CD4-positive, alpha-beta T cell (primary cell): ENCODE measurements at places on chromosomes 12 and 14.
A peak's percentile ranks its signal among the peaks of the same experiment; 100 is the strongest.

DNA sequence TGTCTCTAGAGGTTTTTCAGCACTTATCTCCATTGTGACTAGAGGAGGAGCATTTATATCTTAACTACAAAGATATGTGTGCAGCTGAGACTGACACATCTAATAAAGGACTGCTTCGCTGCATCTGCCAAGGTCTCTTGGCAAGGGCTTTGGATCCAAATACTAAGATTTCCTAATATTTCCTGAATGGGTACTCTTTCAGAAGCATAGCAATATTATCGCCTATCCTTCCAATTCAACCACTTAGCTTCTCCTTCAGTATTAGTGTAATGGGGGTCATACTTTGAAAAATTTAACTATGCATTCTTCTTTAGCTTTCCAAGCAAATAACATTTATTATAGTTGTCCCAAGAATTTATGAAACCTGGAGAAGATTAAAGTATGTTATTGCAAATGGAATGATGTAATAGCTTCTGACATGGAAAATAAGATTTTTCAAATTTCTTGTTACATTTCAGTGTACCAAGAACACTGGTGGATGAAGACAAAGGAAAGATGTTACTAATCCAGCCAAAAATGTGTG is 243.0 kb upstream of the PDE3A start:
- H3K4me1 ChIP-seq, result no peaks in the 10 kb centered on the region
- H3K27me3 ChIP-seq, result no peaks in the 10 kb centered on the region
- no peak overlapping the region for H3K4me3 ChIP-seq
- H3K27ac ChIP-seq, result no peak overlapping the region
- no peaks in the 10 kb centered on the region for H3K36me3 ChIP-seq

- H3K27me3 ChIP-seq, result no peaks in the 10 kb centered on the region
- no peak overlapping the region for H3K27ac ChIP-seq
- H3K36me3 ChIP-seq, result peaks cover 87% of the 10 kb centered on the region
Observed at GRCh38 chr12:53518381-53518780, 11.1 kb upstream of the NPFF start.

DNA sequence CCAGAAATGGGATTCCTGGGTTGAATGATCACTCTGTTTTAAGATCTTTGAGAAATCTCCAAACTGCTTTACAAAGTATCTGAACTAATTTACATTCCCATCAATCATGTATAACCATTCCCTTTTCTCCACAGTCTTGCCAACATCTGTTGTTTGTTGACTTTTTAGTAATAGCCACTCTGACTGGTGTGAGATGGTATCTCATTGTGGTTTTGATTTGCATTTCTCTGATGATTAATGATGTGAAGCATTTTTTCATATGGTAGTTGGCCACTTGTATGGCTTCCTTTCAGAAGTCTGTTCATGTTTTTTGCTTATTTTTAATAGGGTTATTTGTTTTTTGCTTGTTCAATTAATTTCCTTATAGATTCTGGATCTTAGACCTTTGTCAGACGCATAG is 211.8 kb upstream of the AVPR1A start:
- no peaks in the 10 kb centered on the region for H3K36me3 ChIP-seq
- H3K27me3 ChIP-seq, result no peaks in the 10 kb centered on the region
- H3K4me1 ChIP-seq, result no peaks in the 10 kb centered on the region
- no peak overlapping the region for H3K27ac ChIP-seq

- H3K4me3 ChIP-seq, result no peak overlapping the region
- no peaks in the 10 kb centered on the region for H3K27me3 ChIP-seq
- no peak for DNase-seq
- no peaks in the 10 kb centered on the region for H3K36me3 ChIP-seq
Observed at GRCh38 chr12:96456265-96456974, 33.0 kb upstream of the CFAP54 start.

- no peak overlapping the region for H3K27ac ChIP-seq
- no peaks in the 10 kb centered on the region for H3K27me3 ChIP-seq
- H3K4me3 ChIP-seq, result no peak overlapping the region
- DNase-seq, result peak; percentile 20
- no peaks in the 10 kb centered on the region for H3K36me3 ChIP-seq
Observed at GRCh38 chr12:18861287-18861858, 123.5 kb downstream of the CAPZA3 start.

DNA sequence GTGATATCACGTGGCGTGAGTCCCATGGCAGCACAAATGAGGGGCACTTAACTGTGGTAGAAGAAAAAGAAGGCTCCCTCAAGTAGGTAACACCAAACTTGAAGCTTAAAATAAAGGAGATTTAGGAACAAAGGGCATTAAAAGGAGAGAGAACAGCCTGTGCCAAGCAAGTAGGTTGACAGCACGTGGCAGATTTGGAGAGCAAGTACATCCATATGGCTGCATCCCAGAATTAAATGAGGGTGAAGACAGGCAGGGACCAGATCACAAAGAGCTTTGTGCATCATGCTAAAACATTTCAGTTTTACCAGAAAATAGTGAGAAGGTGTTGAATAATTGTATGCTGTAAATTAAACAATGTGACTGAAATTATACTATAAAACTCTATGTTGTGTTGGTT is 32.8 kb downstream of the KCNMB4 start:
- no peaks in the 10 kb centered on the region for H3K27me3 ChIP-seq
- DNase-seq, result no peak
- H3K27ac ChIP-seq, result no peak overlapping the region
- H3K4me1 ChIP-seq, result no peaks in the 10 kb centered on the region
- H3K4me3 ChIP-seq, result no peak overlapping the region

DNA sequence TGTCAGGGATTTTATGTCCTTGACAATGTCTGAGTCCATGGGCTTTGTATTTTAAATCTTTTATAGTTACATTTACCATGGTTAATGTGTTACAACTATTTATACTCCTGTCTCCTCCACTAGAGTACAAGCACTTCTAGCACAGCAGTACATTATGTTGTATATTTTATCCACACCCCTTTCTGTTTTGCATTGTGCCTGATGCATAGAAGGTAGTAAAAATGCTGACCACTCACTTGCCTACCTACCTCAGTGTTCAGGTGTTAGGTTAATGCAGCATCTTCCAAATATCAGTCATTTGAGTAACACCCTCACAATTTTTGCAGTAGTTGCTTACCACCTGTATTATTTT is 31.1 kb upstream of the SLC38A2 start:
- H3K27me3 ChIP-seq, result no peaks in the 10 kb centered on the region
- H3K4me3 ChIP-seq, result no peak overlapping the region
- H3K4me1 ChIP-seq, result peaks cover 4% of the 10 kb centered on the region
- H3K36me3 ChIP-seq, result no peaks in the 10 kb centered on the region
- no peak overlapping the region for H3K27ac ChIP-seq

GRCh38 chr12:33472299-33472698 is 32.7 kb upstream of the SYT10 start:
- no peak for DNase-seq
- no peaks in the 10 kb centered on the region for H3K36me3 ChIP-seq
- no peak overlapping the region for H3K4me3 ChIP-seq
- H3K4me1 ChIP-seq, result no peaks in the 10 kb centered on the region
- H3K27me3 ChIP-seq, result no peaks in the 10 kb centered on the region
- H3K27ac ChIP-seq, result no peak overlapping the region

DNA sequence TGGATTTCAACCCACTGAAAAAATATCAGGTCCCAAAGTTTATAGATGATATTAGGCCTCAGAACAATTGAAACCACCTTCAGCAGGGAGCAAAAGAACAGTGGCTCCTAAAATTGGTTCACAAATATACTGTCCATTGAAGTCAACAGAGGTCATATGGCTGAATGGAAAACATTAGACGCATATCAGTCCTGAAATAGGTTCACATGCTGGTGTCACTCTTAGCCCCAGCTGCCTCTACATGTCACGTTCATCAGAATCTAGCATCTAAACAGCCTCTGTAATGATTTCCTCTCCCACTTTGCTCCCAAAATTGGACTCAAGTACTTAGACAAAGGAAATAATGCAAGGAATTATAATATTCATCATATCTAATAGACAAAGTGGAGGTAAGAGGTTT is 8.7 kb downstream of the FLRT2 start:
- no peaks in the 10 kb centered on the region for H3K36me3 ChIP-seq
- H3K4me3 ChIP-seq, result no peak overlapping the region
- no peak overlapping the region for H3K27ac ChIP-seq
- peaks cover 9% of the 10 kb centered on the region for H3K27me3 ChIP-seq
- no peaks in the 10 kb centered on the region for H3K4me1 ChIP-seq

DNA sequence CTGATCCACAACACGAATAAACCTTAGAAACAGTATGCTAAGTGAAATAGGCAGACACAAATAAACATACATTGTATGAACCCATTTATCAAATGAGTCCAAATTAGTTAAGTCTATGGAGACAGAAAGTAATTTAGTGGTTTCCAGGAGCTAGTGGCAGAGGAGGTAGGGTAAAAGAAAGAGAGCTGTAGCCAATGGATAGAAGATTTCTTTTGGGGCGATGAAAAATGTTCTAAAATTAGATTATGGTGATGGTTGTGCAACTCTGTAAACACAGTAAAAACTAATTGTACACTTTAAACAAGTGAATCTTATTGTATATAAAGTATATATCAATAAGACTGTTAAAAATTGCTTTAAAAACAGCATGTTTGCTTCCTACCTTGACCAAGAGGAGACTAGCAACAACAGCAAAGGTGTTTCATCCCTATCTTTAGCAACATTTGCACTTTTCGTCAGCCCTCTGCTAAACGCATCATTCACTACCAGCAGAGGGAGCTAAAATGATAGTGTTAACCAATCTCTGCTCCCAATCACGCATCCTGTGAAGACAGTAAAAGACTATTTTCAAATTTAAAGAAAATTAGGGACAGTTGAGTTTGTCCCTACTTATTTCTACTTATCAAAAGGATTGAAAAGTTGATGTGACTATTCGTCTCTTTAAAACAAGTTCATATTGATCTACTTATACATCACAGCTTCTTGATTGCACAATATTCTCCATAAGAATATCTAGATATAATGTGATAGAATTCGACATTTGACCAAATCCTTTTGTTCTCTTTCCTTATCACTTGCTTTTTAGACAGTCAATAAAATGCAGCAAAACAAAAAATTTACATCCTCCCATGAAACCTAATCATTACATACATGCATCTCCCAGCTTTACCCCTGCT is 24.0 kb upstream of the LGR5 start:
- no peak overlapping the region for H3K4me3 ChIP-seq
- no peak overlapping the region for H3K27ac ChIP-seq
- no peaks in the 10 kb centered on the region for H3K36me3 ChIP-seq
- H3K4me1 ChIP-seq, result no peaks in the 10 kb centered on the region
- H3K27me3 ChIP-seq, result no peaks in the 10 kb centered on the region
- no peak for DNase-seq

- no peaks in the 10 kb centered on the region for H3K36me3 ChIP-seq
- no peaks in the 10 kb centered on the region for H3K4me1 ChIP-seq
- no peak overlapping the region for H3K27ac ChIP-seq
- H3K27me3 ChIP-seq, result no peaks in the 10 kb centered on the region
- DNase-seq, result no peak
Observed at GRCh38 chr12:51915951-51916350, 8.6 kb downstream of the ACVRL1 start.

DNA sequence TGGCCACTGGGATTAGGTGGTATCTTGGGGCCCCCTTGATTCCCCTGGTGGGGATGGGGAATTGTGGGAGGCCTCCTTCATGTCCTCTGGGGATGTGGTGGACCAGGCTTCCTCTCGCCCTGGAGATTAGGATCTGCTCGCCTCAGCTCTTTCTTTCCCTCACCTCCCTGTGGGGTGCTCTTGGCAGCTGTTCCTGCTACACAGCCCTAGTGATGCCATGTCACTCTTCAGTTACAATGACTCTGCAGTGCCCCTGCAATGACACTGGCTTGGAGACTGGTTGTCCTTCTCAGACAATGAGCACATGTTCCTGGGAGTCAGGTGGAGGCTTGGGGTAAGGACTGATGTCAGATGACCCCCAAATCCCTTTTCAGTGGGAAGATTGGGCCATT is 83.9 kb downstream of the ADCK1 start:
- H3K27me3 ChIP-seq, result no peaks in the 10 kb centered on the region
- H3K4me3 ChIP-seq, result no peak overlapping the region
- peaks cover 13% of the 10 kb centered on the region for H3K36me3 ChIP-seq
- H3K27ac ChIP-seq, result no peak overlapping the region
- no peaks in the 10 kb centered on the region for H3K4me1 ChIP-seq
- no peak for DNase-seq

DNA sequence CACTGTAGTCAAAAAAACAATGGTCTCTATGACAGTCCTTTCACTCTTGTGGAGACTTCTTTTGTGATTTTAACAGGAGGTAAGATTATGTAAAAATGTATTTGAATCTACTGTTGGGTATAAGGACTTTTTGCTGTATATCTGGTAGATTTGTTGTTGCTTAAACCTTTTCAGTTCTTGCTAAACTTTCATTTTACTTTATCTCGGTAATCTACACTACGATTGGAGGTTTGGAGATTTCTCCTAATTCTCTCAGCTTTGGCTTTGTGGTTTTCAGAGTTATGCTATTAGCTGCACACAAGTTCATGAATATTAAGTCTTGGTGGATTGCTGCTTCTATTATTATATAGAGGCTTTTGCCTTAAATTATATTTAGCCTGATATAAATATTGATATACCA is 116.6 kb upstream of the HIF1A start:
- no peaks in the 10 kb centered on the region for H3K36me3 ChIP-seq
- no peak for DNase-seq
- H3K27me3 ChIP-seq, result no peaks in the 10 kb centered on the region
- H3K4me1 ChIP-seq, result peaks cover 8% of the 10 kb centered on the region
- H3K27ac ChIP-seq, result no peak overlapping the region

GRCh38 chr12:15932971-15933370 is 21.8 kb downstream of the DERA start:
- no peaks in the 10 kb centered on the region for H3K4me1 ChIP-seq
- no peak overlapping the region for H3K4me3 ChIP-seq
- H3K36me3 ChIP-seq, result no peaks in the 10 kb centered on the region
- H3K27ac ChIP-seq, result no peak overlapping the region
- H3K27me3 ChIP-seq, result no peaks in the 10 kb centered on the region

DNA sequence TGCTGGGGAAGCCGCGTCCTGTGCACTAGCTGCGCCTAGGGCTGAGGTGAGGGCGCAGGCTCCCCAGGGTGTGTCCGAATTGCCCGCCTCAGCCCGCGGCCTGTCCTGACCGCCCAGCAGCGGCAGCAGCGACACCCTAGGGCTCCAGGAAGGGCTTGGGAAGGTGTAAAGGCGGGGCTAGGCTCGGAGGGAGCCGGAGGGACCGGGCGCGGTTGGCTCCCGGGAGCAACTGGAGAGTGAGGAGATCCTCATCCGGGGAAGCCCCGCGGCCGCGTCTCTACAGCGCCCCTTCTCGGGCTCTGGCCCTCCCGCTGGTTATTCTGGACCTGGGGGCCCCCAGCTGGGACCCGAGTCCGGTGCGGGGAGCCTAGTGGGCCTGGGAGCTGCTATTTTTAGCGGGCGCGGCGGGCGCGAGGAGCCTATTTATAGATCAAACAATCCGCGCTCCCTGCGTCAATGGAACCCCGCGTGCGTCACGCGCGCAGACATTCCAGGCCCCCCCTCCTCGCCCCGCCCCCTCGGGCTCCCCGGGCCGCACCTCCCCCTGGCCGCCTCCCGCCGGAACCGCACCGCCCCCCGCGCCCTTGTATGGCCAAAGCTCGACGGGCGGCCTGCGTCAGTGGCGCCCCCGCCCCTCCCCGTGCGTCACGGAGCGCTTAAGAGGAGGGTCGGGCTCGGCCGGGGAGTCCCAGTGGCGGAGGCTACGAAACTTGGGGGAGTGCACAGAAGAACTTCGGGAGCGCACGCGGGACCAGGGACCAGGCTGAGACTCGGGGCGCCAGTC is at the start of gene NR4A1:
TSS of gene NR4A1 (plus strand) at position 685 of the 784 bp plus-strand sequence. CDS start 2,887 bp downstream, outside the sequence.
- H3K4me3 ChIP-seq, result peak within 1 kb of the TSS; percentile 86
- peak within 1 kb of the TSS; percentile 98 for H3K27ac ChIP-seq
- peak; percentile 99 for DNase-seq
- peaks cover 36% of the 10 kb centered on the region for H3K4me1 ChIP-seq
- no peaks in the 10 kb centered on the region for H3K27me3 ChIP-seq
- no peaks in the 10 kb centered on the region for H3K36me3 ChIP-seq
